T-helper 1 cell (primary cell): ENCODE measurements at places on chromosomes 6 and 20.

- DNase-seq, result no peak
Observed at GRCh38 chr6:1125297-1125696, 186.6 kb upstream of the FOXQ1 start.

DNA sequence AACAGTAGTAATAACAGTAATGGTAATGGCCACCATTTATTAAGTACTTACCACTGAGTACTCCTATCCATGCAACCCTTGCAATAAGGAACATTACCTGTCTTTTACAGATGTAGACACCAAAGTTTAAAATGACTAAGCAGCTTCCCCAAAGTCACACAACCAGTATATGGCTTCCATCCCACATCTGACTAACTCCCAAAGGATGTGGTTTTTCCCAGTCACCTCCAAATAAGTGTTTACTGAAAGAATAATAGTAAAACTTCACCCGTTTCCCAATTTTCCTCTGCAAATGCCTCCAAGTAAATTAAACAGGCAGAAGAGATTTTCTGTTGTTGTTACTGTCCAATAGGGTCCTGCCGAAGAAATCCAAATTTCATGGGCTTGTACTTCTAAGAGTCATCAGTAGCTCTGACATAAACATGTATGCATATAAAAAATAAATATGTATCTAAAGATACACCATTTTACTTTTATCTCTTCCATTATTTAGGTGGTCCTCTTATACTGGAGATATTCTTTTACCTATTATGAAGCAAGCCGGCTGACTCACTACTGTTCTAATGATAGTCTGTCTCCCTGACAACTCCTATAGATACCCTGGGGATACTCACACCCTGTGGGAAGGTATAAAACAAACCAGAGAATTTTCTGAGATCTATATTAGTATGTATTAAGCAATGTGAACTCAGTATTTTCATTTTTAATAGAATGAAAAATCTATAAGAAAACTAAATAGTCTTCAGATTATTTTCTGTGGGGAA is 77.9 kb upstream of the ID4 start:
- DNase-seq, result no peak

DNA sequence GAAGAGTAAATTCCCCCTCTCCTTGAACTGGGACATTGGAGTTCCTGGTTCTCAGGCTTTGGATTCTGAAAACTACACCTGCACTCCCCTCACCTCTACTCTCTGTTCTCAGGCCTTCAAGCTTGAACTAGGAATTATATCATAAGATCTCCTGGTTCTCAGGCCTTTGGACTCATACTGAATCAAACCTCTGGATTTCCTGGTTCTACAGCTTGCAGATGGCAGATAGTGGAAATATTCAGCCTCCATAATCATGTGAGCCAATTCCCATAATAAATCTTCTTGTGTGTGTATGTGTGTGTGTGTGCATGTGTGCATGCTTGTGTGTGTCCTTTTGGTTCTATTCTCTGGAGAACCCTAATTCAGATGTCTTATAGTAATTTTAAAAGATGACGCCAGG is 12.7 kb upstream of the CHD6 start:
- no peak for DNase-seq

DNA sequence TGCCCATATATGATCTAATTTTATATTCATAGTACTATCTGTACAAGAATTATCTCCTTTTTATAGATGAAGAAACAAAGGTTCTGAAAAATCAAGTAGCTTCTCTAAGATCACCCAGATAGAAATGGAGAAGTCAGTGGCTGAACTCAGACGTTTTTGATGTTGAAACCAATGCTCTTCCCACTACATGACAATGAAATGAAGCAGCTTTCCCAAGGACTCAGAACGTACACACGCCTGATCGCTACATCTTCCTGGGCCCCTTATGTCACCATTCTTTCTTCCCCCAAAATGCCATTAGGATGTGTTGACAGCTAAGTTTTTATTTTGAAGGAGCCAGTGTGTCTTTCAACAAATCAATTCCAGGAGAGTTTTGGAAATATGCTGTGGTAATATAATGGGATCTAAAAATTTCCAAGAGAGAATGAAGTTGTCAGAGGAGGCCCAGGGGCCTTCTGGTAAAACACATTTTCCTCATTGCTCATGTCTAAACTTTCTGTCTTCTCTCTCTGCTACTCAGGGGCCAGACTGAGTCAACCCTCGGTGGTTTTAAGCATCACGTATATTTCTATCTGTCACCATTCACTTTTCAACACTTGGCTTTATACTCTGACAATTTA is 98.1 kb upstream of the COL21A1 start:
- DNase-seq, result no peak

GRCh38 chr20:48761874-48762273 is 65.9 kb downstream of the PREX1 start:
- peak; percentile 52 for DNase-seq

DNA sequence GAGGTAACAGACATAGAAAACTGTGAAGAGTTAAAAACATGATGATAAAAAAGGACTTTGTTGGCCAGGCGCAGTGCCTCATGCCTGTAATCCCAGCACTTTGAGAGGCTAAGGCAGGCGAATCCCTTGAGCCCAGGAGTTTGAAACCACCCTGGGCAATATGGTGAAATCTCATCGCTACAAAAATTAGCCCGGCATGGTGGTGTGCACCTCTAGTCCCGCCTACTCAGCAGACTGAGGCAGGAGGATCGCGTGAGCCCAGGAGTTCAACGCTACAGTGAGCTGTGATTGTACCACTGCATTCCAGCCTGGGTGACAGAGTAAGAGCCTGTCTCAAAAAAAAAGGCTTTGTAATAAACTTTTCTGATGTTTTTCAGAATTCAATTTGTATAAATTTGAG is 60.1 kb downstream of the GFOD1 start:
- DNase-seq, result no peak

DNA sequence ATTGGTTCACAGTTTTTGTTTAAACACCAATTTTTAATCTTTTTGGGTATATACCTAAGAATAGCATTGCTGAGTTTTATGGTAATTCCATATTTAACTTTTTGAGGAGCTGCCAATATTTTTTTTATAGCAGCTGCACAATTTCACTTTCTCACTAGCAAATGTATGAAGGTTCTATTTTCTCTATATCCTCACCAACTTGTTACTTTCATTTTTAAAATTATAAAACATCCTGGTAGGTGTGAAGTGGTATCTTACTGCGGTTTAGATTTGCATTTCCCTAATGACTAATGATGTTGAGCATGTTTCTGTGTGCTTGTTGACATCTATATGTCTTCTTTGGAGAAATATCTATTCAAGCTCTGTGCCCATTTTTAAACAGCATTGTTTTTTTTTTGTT is 452.1 kb downstream of the GRIK2 start:
- no peak for DNase-seq

DNA sequence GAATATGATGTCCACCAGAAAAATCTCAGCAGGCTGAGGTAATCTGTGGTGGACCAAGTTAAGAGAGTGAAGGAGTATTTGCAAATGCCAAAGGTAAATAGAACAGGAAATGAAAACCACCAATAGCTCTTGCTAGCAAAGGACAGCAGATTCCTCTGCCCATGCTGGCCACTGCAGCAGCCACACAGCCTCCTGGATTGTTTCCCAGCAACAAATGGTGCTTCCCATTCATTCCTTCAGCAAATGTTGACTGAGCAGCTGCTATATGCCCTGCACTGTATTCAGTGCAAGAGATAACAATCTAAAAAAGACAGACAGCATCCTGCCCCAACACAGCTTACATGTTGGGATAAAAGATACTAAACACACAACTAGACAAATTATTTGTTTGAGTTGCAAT is 11.0 kb downstream of the ROS1 start:
- DNase-seq, result no peak

- DNase-seq, result no peak
Observed at GRCh38 chr6:69812746-69813427, 16.1 kb upstream of the LMBRD1 start.

DNA sequence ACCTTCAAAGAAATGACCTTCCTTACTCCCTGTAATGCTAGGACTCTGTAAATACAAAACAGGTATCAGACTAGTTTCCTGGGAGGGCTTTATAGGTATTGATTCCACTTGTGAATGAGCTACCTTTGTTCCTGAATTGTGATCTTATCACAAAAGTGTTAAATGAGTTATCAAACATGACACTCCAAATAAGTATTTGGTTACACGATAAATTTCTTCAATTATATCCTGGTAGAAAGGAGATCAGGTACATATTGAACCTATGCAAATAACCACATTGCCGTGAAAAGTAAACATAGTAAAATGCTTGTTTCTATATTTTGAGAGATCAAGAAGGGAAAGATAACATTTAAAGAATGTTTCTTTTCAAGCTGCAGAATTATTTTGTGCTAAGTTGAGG is 285.3 kb downstream of the HIVEP2 start:
- DNase-seq, result no peak

- peak; percentile 12 for DNase-seq
Observed at GRCh38 chr20:58313396-58313795, 3.9 kb downstream of the RAB22A start.

DNA sequence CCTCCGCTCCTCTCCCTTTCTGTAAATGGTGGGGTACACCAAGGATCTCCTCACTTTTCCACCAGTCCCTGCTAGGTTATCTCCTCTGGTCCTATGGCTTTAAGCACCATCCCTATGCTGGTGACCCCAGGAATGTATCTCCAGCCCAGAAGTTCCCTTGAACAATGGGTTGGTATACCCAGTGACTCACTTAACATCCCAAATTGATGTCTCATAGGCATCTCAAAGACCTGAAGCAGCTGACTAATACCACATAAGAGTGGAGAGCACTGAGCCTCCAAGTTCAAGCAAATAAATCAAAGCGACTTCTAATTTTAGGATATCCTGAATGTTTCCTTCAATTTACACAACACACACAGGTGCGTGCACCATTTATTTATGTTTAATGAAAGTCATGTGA is 48.3 kb downstream of the ADGRF1 start:
- no peak for DNase-seq

DNA sequence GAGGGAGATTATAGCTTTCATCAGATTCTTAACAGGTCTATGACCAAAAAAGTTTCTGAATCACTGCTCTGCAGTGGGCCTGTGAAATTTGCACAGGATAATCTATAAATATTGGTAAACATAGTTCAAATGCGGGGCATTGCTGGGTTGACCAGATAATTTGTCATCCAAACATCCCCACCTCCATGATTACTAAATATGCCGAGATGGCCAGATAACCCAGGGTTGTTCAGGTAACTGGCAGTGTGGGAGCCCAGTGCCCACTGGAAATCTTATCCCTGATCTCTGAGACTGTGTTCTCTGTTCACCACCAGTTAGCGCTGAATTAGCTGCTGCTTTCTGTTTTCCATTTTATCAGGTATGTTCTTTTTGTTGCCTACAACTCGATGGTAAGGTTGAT is 21.4 kb downstream of the PTK7 start:
- DNase-seq, result no peak

- DNase-seq, result no peak
Observed at GRCh38 chr6:96532399-96532798, 10.8 kb downstream of the UFL1 start.

DNA sequence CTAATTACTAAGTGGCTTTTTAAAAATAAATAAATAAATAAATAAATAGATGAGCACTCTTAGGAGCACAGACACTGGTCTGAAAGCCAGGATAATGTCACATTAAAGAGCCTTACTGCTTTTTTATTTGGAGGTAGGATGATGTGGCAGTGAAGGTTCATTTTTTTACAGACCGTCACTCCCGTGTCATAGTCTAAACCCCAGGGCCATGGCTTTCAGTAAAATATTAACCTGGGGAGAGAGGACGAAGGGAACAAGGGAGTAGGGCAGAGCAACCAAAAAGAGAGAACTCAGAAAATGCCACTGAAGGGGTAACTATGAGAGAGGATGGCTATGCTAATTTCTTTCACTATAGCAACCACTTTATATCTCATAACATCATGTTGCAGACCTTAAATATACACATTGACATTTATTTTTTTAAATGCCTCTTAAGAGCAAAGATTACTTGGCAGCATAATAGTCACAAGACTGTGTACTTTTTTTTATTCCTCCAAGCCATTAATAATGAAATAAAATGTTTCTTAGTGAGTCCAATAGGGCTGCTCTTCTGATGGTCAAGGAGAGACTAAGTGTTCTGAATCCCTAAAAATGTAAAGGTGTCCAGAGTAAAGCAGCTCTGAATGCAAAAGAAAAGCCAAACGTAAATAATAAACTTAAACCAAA is 100.9 kb upstream of the SIM1 start:
- DNase-seq, result no peak

- DNase-seq, result no peak
Observed at GRCh38 chr20:19710336-19711120, 47.5 kb upstream of the RIN2 start.

GRCh38 chr20:46020555-46020954 is 8.5 kb upstream of the SLC12A5 start:
- no peak for DNase-seq

- no peak for DNase-seq
Observed at GRCh38 chr20:48454671-48455490, 372.9 kb downstream of the PREX1 start.

DNA sequence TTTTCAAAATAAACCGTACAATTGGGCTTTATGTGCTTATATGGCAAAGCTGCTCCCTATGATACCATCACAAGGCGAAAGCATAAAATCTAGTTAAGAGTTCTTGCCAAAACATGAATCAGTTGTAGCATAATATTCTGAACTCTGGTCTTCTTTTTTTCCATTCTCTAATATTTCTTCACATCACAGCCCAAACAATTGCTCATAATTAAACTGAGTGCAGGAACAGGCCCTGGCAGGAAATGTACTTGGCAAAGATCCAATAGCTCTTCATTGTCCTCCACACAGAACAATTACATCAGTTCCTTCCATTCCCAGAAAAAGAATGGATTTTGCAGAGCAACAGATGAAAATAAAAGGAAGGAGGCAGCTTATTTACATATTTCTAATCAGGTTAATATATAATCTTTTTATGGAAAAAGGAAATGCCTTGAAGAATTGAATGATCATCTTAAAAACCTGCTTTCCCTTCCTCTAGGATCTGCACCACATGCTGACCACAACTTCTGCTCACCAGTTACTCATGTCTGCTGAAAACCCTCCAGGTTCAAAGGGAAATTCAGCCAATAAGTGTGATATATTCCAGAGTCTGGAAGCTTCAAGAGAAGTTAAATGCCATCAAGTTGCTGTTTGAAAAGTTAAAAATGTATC is 123.3 kb upstream of the COL21A1 start:
- no peak for DNase-seq

- DNase-seq, result no peak
Observed at GRCh38 chr6:79544299-79544927, 7.2 kb upstream of the LCA5 start.

- DNase-seq, result no peak
Observed at GRCh38 chr20:828987-829386, 4.5 kb upstream of the FAM110A start.
